ENCODE measurements at places on chromosomes 11 and 22. TPM values are rescaled to one million over a fixed set of nuclear protein-coding genes. Genes with fewer than 3 reads are reported as not detected.

- peak; percentile 39 for DNase-seq
Measured at GRCh38 chr11:133821776-133822175, 23.5 kb downstream of the SPATA19 start.

DEPDC5 gene
- 9.8 TPM for total RNA-seq

- DNase-seq: no peak
Measured at GRCh38 chr11:13160346-13160745, 117.2 kb upstream of the BMAL1 start.

- no peak for DNase-seq
Measured at GRCh38 chr22:37103151-37103550, 6.4 kb downstream of the TMPRSS6 start.

THOC5 gene
- total RNA-seq: 25.1 TPM

DNA sequence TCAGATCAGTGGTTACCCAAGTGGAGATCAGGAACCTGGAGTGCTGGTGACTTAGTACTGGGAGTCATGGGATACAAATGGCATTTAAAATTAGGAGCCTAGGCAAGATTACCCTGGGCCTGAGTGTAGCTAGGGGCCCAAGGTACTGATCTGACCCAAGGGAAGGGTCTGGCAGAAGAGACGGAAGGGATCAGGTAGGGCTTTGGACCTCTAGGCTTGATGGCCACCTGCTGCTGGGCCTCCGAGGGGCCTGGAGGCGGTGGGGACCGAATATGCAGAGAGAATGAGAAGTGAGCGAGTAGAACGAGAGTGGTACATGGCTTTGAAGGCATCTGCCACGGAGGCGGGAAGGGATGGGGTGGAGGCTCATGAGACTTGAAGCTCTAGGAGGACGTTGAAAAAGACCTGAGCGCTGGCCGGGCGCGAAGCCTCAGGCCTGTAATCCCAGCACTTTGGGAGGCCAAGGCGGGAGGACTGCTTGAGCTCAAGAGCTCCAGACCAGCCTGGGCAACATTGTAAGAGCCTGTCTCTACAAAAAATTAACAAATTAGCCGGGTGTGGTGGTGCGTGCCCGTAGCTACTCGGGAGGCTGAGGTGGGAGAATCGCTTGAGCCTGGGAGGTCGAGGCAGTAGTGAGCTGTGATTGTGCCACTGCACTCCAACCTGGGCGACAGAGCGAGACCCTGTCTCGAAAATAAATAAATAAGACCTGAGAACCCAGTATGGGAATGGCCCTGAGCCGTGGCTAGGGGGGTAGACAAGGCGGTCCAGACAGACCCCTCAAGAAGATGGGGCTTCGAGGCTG is 563 bp upstream of the PPIL2 start:
- DNase-seq: no peak

- no peak for DNase-seq
Measured at GRCh38 chr22:37175414-37176281, 12.4 kb downstream of the C1QTNF6 start.
